ENCODE measurements at places on chromosomes 7 and 10. TPM values are rescaled to one million over a fixed set of nuclear protein-coding genes. Genes with fewer than 3 reads are reported as not detected.

GIMAP1 gene
- polyA plus RNA-seq = 67.1 TPM

GBX1 gene
- not detected for polyA plus RNA-seq

CUZD1 gene
- 0.83 TPM for polyA plus RNA-seq

IDI1 gene
- polyA plus RNA-seq = 31.0 TPM

PSMC2 gene
- polyA plus RNA-seq = 90.3 TPM

SP4 gene
- 14.7 TPM for polyA plus RNA-seq

GRCh38 chr10:28942012-28942411 is 264.7 kb downstream of the BAMBI start:
- peaks cover 12% of the 10 kb centered on the region for H3K27me3 ChIP-seq
- H3K4me1 ChIP-seq = no peaks in the 10 kb centered on the region
- H3K27ac ChIP-seq = no peak overlapping the region
- H3K36me3 ChIP-seq = no peaks in the 10 kb centered on the region
- no peak for DNase-seq

GRCh38 chr7:73544678-73545077 is 12.8 kb downstream of the BCL7B start:
- peaks cover 84% of the 10 kb centered on the region for H3K36me3 ChIP-seq
- H3K4me1 ChIP-seq = peaks cover 27% of the 10 kb centered on the region
- no peak overlapping the region for H3K27ac ChIP-seq
- DNase-seq = no peak
- no peaks in the 10 kb centered on the region for H3K27me3 ChIP-seq

DNA sequence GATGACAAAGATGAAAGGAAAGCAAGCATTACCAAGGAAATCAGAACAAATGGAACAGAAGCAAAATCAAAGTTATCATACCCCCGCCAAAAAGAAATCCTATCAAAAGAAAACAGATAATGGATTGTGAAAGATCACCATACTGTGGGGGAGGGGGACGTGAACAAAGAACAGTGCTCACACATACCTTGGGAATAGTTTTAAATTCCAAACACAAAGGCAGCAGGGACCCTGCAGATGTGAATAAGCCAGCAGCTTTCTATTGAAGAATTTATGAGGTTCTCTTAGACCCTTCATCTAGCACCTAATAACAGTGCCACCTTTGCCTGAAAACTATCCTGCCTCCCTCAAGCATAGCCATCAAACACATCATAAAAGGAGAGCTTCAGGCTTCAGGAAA is 94.0 kb downstream of the AKR1D1 start:
- peaks cover 6% of the 10 kb centered on the region for H3K36me3 ChIP-seq
- peaks cover 2% of the 10 kb centered on the region for H3K4me1 ChIP-seq
- H3K27ac ChIP-seq = no peak overlapping the region
- no peak overlapping the region for H3K4me3 ChIP-seq

DNA sequence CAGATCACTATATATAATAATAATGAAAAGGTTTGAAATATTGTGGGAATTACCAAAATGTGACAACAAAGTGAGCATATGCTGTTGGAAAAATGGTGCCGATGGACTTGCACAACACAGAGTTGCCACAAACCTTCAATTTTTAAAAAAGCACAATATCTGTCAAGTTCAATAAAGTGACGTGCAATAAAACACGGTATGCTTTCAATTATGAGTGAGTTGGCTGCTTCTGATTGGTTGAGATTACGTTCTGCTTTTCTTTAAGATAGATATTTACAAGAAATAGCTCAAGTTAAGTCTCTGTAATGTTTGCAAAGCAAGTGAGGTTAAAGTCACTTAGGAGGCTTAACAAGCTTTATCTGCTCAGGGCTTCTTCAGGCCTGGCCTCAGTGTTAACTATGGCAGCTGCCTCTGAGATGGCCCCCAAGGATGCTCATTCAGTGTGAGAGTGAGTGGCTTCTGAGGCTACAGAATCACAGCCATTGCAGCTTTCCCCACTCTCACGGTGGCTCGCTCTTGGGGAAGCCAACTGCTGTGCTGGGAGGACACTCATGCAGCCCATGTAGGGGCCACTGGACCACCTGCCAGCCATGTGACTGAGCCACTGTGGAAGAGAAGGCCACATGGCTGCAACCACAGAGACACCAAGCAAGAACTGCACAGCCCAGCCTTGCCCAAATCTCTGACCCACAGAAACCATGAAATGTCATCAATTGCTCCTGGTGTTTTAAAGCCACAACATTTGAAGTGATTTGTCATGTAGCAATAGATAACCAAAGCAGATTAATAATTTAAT is 78.3 kb upstream of the TMEM72 start:
- no peak for DNase-seq
- no peak overlapping the region for H3K27ac ChIP-seq
- no peaks in the 10 kb centered on the region for H3K27me3 ChIP-seq
- no peaks in the 10 kb centered on the region for H3K4me1 ChIP-seq
- H3K36me3 ChIP-seq = no peaks in the 10 kb centered on the region

GRCh38 chr10:11085545-11085944 is 67.9 kb downstream of the CELF2 start:
- H3K4me1 ChIP-seq = no peaks in the 10 kb centered on the region
- no peaks in the 10 kb centered on the region for H3K27me3 ChIP-seq
- H3K36me3 ChIP-seq = no peaks in the 10 kb centered on the region
- DNase-seq = no peak
- no peak overlapping the region for H3K27ac ChIP-seq

- no peak for DNase-seq
- no peaks in the 10 kb centered on the region for H3K36me3 ChIP-seq
- no peaks in the 10 kb centered on the region for H3K27me3 ChIP-seq
- H3K27ac ChIP-seq = no peak overlapping the region
These were observed 706.7 kb upstream of the PHF14 start for GRCh38 chr7:10266976-10267375.

- no peaks in the 10 kb centered on the region for H3K27me3 ChIP-seq
- no peak overlapping the region for H3K4me3 ChIP-seq
- H3K27ac ChIP-seq = no peak overlapping the region
- no peak for DNase-seq
- peaks cover 13% of the 10 kb centered on the region for H3K4me1 ChIP-seq
These were observed 13.9 kb downstream of the SH3PXD2A start for GRCh38 chr10:103841519-103841918.

DNA sequence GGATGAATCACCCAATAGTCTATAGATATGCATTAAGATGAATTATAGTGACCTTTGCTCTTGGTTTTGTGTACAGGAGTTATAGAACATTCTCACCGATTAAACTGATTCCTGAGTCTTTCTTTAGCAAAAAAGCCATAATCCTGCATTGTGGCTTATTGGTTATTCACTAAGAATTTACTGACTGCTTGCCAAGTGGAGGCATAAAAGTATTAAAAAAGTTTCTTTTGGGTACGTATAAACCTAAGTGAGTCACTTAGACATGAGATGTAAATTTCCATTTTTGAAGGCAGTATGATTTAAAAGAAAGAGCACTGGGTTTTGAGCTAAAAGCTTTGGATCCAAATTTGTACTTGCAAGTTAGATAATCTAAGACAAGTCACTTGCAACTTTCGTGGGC is 100.7 kb downstream of the CDK6 start:
- peaks cover 19% of the 10 kb centered on the region for H3K4me1 ChIP-seq
- peaks cover 6% of the 10 kb centered on the region for H3K36me3 ChIP-seq
- no peaks in the 10 kb centered on the region for H3K27me3 ChIP-seq
- H3K27ac ChIP-seq = no peak overlapping the region
- no peak overlapping the region for H3K4me3 ChIP-seq

DNA sequence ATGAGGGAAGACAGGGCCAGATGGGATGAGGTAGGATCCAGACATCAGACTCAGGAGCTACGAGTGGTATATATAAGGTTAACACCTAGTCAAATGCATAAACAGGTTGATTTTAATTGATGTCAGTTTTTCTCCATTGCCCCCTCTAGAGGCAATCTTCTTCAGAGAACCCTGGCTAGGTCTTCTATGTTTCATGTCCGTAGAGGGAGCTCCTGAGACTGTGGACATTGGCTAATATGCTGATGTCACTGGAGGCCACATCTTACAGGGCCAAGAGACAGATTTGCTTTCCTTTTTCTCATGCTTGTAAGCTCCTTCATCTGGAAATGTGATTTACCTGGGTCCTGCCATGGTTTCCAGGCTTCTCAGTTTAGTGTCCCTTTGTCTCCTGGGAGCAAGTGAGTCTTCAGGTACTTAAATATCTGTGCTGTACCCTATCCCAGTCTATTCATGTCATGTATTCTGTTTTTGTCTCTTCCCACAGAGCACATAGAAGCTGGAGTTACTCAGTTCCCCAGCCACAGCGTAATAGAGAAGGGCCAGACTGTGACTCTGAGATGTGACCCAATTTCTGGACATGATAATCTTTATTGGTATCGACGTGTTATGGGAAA is 161.6 kb upstream of the PRSS1 start:
- H3K4me3 ChIP-seq = no peak overlapping the region
- no peaks in the 10 kb centered on the region for H3K27me3 ChIP-seq
- DNase-seq = peak; percentile 43
- peak overlapping the region; percentile 13 for H3K27ac ChIP-seq

DNA sequence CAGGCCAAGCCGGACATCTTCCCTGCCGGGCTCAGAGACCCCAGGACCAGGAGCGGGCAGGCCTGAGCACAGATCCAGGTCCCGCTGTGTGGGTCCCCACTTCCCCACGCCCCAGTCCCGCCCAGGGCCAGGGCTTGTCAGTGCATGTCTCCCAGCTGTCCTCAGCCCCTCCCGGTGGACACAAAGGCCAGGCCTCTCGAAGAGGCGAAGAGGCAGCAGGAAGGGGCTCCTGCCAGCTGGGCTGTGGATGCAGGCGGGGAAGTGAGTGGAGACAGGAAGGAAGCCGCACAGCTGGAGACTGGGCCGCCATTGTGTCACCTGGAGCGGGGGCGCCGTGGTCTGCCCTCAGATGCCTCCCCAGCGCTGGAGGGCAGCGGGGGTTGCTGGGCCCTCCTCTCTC is 4.8 kb downstream of the GRIFIN start:
- H3K27me3 ChIP-seq = peaks cover 7% of the 10 kb centered on the region
- no peak overlapping the region for H3K27ac ChIP-seq
- no peak overlapping the region for H3K4me3 ChIP-seq

- no peak overlapping the region for H3K4me3 ChIP-seq
- H3K4me1 ChIP-seq = no peaks in the 10 kb centered on the region
- H3K36me3 ChIP-seq = no peaks in the 10 kb centered on the region
- no peak overlapping the region for H3K27ac ChIP-seq
- H3K27me3 ChIP-seq = no peaks in the 10 kb centered on the region
These were observed 114.6 kb upstream of the MEOX2 start for GRCh38 chr7:15801041-15801440.

GRCh38 chr7:5495581-5496375 is 72.1 kb upstream of the TNRC18 start:
- H3K4me1 ChIP-seq = peaks cover 21% of the 10 kb centered on the region
- no peak overlapping the region for H3K4me3 ChIP-seq
- DNase-seq = no peak

Measured in naive thymus-derived CD8-positive, alpha-beta T cell (primary cell).